AG04450 (cell line): ENCODE measurements at places on chromosomes 1 and 21.

DNA sequence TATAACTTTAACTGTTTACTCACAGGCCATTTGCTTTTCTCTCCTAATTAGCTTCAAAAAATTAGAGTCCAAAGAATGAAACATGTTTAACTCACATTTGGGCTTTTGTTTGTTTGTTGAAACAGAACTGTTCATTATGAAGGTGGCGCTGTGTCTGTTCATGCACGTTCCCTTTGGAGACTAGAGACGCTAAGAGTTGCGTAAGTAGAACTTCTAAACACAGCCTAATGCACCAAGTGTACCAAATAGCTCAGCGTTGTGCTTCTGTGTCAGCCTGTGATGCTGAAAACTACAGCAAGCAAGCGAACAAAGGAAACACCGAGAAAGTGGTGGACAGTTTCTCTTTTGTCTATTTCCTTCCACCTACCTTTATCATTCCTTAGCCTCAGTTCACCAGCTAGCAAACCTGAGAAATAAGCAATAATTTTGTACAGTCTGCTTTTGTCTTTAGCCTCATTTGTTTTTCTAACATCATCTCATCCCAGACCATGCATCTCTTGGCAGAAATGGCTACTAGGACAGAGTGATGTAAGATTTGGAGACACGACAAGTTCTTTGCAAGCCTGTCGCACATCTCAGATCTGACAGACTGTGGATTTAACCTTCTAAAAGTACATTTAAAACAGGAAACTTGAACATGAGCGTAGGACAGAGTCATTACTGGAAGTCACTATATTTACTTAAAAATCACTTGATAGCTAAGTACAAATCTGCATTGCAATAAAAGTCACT, 375.1 kb downstream of the RYR2 start:
- no peak for DNase-seq

- no peak for DNase-seq
These were observed 476.6 kb downstream of the SETD4 start for GRCh38 chr21:35583566-35584216.

DNA sequence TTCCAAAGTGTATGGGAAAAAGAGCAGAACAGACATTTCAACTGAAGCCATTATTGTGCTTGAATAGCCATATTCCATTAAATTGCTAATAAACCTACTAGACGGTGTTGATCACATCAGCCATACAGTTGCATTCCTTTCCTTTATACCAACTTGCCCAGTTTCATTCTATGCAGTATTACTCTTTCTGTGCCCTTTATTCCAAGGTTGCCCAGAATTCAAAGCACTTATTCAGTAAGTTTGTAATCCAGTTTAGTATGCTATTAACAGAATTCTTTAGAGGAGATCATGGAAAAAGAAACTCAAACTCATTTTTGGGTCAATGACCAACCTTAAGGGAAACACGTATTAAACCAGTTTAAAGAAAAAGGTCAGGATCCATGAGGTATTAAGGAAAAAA, 89.5 kb downstream of the DDAH1 start:
- DNase-seq: no peak

GRCh38 chr21:42520628-42521253, 7.1 kb downstream of the SLC37A1 start:
- DNase-seq: no peak

- peak; percentile 50 for DNase-seq
These were observed 19.6 kb downstream of the HSF2BP start for GRCh38 chr21:43639470-43640353.

DNA sequence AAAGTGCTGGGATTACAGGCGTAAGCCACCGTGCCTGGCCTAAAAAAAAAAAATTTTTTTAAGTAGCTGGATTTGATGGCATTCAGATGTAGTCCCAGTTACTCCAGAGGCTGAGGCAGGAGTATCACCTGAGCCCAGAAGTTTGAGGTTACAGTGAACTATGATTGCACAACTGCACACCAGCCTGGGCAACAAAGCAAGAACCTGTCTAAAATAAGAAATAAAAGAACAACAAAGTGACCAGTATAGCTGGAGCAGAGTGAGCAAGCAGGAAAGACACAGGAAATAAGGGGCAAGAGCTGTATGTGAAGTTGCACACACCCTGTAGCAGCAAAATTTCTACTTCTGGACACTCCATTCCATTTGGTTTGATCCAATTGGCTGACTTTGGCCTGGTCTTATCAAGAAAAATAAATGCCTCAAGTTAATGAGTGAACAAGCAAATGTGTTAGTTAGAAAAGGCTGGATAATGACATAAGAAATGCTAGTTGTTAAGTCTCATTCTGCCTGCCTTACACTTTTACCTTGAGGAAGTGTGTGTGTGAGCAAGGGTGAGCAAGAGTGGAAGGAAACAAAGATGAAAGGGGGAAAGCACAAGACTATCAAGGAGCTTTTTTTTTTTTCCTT, 7.9 kb downstream of the ATP5IF1 start:
- no peak for DNase-seq

- DNase-seq: no peak
These were observed 130.5 kb downstream of the DISC1 start for GRCh38 chr1:231757101-231757404.

GRCh38 chr1:175129997-175130648, 62.5 kb downstream of the KIAA0040 start:
- DNase-seq: no peak

DNA sequence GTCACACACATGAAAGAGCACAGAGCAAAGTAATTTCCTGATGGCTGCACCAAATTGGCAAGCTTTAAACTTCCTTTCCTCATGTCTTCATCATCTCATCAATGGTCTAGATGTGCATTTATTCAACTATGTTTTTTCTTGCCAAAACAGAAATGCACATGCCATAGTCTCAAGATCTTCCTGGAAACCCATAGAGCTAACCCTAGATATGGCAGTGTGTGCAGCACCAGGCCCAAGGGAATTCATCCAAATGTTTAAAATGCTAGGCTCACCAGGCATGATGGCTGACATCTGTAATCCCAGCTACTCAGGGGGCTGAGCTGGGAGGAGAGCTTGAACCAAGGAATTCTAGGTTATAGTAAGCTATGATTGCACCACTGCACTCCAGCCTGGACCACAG, 31.2 kb upstream of the PALMD start:
- no peak for DNase-seq
